ENCODE measurements at places on chromosomes 6 and 20. TPM values are rescaled to one million over a fixed set of nuclear protein-coding genes. Genes with fewer than 3 reads are reported as not detected.
A peak's percentile ranks its signal among the peaks of the same experiment; 100 is the strongest.

- DNase-seq = no peak
Measured at GRCh38 chr6:51429017-51429712, 610.5 kb downstream of the TFAP2B start.

- no peak for DNase-seq
Measured at GRCh38 chr6:42175860-42176259, 2.7 kb downstream of the GUCA1A start.

GRCh38 chr6:55447891-55448290 is 120.6 kb downstream of the GFRAL start:
- no peak for DNase-seq

DNA sequence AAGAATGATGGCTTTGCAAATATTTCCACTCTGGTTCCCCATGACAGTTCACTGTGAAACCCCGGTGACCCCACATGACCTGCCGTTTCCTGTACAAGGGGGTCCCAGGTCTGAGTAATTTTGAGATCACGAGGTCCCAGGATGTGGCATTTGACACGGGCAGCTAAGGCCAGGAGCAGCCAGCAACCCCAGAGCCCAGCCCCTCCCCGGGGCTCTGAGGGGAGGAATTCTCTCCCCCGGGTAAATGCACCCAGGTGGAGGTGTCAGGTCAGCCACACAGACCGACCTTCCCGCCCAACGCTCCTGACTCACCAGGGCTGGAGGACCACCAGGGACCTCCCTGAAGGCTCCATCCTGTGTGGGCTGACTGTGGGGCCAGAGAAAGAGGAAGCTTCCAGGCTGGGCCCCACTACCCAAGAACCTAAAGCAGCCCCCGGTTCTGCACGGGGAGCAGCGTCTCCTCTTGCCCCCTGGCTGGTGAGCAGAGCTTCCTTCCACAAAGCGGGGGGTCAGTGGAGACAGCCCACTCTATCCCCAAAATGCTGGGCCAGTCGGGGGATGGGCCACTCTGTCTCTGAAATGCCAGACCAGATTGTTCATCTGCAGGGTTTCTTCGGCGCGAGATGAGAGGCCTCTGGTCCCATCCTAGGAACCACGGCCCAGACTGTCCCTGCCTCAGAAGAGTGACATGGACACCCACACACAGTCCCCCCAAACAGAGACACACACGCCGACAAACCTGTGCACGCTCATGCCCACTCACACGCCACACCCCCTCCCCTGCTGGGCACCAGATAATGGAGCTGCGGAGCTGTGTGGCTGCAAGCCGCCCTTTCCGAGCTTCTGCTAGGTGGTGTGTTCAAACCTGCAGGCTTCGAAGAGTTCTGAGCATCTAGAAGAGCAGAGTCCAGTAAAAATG is 23.4 kb upstream of the SLCO4A1 start:
- peak; percentile 64 for DNase-seq

GRCh38 chr6:149236589-149236988 is 80.9 kb upstream of the TAB2 start:
- DNase-seq = no peak

DNA sequence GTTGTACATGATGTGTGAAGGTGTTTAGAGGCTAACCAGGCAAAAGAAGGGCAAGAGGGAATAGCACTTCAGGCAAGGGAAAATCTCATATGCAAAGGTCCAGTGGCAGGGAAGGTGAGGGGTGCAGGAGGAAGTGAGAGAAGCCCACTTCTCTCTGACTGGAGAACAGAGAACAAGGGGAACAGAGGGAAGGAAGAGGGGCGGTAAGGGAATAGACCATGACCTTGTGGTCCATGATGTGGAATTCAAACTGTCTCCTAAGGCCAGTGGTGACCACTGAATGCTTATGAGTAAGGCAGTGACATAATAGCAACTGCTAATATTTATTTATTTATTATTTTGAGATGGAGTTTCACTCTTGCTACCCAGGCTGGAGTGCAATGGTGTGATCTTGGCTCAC is 20.6 kb upstream of the SLC9A8 start:
- DNase-seq = no peak

GRCh38 chr6:137033828-137034227 is 10.9 kb downstream of the IL20RA start:
- peak; percentile 24 for DNase-seq

GRCh38 chr6:2688401-2689064 is 62.2 kb downstream of the MYLK4 start:
- DNase-seq = no peak

- DNase-seq = no peak
Measured at GRCh38 chr6:52663120-52663935, 7.6 kb upstream of the TMEM14A start.

GRCh38 chr20:61722146-61722678 is 343.5 kb downstream of the TAF4 start:
- DNase-seq = peak; percentile 15

- DNase-seq = peak; percentile 17
Measured at GRCh38 chr20:37388831-37389230, 42.9 kb downstream of the SRC start.

DNA sequence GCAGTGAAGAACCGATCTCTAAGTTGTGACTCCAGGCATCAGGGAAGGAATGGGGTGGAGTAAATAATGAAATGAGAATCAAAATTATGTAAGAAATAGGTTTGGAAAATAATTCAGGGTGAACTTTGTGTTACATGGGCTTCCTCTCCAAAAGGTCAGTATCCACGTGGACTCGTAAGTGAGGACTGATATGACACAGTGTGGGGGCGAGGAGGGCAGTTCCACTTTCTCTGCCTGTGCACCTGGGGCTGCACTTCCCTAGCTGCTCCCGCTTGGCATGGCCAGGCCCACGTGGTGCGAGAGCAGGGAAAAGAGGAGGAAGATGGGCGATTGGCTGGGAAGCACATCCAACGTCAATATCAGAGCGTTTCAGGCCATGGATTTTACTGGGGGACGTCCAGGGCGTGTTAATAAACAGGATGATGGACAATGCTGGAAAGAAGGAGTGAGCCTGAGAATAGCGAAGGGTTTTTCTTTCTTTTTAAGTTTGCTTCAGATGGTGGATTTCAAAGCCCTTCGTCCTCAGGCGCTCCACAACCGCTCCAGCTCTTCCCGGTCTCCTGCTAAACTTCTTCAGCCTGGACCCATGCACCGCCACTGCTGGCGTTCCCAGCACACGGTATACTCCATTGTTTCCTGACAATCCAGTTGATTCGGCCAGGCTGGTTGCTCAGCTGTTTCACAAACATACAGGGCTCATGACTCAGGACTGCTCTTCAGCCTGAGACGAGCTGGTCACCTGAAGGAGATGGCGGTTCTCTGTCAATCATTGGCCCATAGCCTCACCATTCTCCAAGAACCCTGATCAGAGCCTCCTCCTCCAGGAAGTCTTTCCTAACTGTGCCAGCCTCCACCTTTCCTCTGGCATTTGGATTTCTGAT is 11.8 kb downstream of the CCR6 start:
- DNase-seq = peak; percentile 41

DNA sequence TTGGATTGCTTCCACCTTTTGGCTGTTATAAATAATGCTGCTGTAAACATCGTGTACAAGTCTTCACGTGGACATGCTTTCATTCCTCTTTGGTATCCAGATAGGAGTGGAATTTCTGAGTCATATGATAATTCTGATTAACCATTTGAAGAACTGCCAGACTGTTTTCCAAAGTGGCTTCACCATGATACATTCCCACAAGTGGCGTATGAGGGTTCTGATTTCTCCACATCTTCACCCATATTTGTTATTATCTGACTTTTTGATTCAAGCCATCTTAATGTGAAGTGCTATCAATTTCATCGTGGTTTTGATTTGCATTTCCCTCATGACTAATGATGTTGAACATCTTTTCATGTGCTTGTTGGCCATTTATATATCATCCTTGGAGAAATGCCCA is 2.9 kb upstream of the SNRPB start:
- DNase-seq = no peak

DNA sequence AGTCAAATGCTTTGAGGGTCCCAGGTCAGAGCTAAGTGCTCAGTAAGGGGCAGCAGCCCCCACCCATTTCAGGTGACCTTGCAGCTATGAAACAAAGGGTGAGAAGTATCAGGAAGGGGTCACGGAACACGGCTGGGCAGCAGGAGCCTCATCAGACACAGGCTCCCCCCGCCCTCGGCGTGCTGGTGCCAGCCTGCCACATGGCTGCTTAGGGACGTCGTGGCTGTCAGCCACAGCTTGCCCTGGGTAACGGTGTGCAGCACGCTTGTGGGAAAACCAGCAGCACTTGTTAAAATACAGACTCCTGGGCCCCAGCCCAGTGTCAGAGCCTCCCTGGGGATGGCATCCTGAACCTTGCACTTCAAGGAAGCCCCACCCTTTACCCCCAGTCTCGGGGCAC is 39.3 kb downstream of the SSR1 start:
- no peak for DNase-seq

DNA sequence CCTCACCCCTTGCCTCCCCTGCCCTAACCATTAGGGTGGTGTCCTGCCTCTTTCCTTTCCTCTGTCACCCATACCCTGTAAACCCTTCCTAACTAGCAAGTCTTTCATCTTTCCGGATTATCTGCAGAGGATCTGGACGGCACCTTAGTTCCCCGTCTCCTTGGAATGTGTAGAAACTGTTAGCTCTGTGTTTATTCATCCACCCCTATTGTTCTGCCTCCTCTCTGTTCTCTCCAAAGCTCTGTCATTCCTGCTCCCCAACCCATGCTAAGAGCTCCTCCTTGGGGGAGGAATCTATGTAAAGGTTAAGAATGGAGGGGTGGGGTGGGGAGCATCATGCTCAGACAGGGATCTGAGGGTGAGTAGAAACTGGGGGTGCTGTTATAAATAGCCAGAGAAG is 39.4 kb upstream of the KCNK5 start:
- no peak for DNase-seq

- no peak for DNase-seq
Measured at GRCh38 chr6:29924287-29924686, 18.0 kb upstream of the HLA-A start.

GRCh38 chr6:119895626-119896025 is 546.1 kb upstream of the MAN1A1 start:
- DNase-seq = no peak

DNA sequence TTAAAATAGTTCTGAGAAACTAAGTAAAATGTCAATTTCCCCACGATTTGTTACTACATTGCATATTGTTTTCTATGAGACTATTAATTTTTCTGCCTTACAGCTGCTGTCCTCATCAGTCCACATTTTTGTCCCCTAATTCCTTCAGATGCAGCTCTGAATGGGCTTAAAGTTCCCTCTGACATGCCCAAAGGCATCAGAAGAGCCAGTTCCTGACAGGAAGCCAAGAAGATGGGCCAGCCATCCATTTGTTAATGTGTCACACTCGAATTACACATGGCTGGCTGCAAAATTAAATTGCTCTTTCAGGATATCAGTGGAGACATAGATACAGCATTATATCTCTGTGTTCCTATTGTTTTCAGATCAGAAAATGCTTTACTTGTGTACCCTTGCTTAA is 1223.0 kb downstream of the EPHA7 start:
- no peak for DNase-seq

GRCh38 chr20:62423326-62423706 is 4.0 kb downstream of the RBBP8NL start:
- DNase-seq = peak; percentile 47

- DNase-seq = no peak
Measured at GRCh38 chr6:20236909-20237600, 24.8 kb upstream of the MBOAT1 start.

Gene ESR1
- total RNA-seq = 4.3 TPM

Gene LINC00237
- total RNA-seq = not detected

Gene GPR6
- total RNA-seq = not detected

Gene AVP
- total RNA-seq = not detected

Gene VTA1
- 35.0 TPM for total RNA-seq

Gene FOXF2
- 8.1 TPM for total RNA-seq
